ENCODE measurements at places on chromosomes 1 and 21.

DNA sequence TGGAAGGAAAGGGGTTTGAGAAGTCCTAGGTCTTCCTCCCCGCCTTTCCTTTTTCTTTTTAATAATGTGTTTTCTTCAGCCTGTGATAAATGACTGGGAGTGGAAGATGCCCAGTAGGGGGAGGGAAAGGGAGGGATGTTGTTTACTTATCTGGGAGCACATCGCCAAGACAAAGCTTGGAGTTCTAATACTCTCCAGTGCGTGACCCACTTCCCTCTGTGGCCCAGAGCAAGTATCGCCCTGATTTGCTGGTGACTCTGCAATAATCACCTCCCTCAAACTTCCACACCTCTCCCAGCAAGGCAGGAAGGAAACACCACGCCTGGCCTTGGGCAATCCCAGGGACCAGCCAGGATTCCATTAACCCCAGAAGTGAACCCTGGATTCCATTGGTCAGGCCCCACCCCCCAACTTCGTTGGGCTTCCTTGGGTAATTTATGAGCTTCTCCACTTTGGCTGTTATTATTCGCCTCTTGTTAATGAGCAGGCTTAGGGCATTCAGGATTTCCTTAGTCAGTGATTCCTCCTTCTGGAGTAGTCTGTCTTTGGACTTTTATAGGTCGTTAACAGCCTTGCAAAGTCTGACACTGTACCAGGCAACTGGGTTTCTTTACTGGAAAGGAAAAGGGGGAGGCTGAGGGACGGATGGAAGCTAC lies 24.3 kb upstream of the GRHL3 start:
- peak; percentile 86 for DNase-seq

- no peak for DNase-seq
Observed at GRCh38 chr1:203765029-203765837, at the start of gene LAX1. Gene LAX1, plus strand, starts transcription at chr1:203765183. Its CDS starts 383 bp downstream, at chr1:203765566.

DNA sequence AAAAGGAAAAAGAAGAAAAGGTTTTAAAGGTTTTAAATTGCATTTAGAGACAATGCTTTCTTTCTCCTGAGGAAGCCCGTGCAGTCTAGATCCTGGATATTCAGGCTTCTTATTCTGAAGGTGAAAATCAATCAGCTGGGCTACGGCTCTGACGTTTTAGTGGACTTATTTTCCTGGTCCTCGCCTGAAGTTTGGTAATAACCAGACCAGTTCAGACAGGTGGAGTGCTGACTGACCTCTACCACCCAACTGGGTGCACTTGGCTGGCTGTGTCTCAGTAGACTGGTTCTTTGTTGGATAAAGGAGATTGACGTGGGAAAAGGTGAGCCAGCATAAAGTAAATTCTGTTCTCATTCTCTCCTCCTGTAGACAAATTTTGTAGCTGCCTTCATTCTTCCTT lies 7.2 kb upstream of the ATP1A1 start:
- no peak for DNase-seq

GRCh38 chr1:184574588-184574987 lies 180.1 kb downstream of the EDEM3 start:
- no peak for DNase-seq

GRCh38 chr1:78737241-78737640 lies 87.6 kb downstream of the IFI44 start:
- no peak for DNase-seq

DNA sequence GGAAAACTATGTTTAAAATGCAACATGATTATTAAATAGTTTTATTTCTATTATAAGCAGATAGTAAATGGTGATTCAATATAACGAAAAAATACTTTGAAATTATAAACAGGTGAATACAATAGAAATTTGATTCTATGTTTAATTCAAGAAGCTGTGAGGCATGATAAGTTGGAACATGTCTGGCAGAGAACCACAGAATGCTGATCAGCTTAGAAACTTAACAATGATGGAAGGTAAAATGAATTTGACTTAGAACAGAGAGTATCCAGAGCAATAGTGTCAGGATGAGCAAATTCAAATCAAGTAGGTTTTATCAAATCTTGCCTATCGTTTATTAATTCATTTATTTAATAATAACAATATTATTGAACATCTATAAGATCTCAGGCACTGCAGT lies 83.4 kb upstream of the ADGRL4 start:
- no peak for DNase-seq

DNA sequence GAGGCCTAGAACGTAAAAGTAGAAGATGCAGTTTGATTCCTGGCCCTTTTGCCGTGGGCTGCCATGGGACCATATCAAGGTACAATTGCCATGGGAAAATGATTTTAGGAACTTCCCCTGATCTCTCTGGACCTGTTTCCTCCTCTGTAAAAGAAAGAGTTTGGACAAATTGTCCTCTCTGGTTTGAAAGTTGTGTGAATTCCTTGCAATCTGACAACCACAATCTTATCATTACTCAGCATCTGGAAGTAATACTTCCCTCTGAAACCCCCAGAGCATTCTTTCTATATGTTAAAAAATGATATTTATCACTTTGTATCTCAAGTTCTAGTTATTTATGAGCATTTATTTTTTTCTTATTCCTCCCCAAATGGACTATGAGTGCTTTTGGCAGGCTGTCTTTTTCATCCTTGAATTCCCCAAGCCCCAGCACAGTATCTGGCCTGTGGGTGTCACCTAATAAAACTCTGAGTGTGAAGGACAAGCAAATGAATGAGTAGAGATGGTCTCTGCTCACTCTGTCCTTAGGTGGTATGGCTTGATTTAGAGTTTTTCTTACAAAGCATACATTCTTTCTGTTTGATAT lies 181.1 kb downstream of the DYRK1A start:
- DNase-seq, result no peak

DNA sequence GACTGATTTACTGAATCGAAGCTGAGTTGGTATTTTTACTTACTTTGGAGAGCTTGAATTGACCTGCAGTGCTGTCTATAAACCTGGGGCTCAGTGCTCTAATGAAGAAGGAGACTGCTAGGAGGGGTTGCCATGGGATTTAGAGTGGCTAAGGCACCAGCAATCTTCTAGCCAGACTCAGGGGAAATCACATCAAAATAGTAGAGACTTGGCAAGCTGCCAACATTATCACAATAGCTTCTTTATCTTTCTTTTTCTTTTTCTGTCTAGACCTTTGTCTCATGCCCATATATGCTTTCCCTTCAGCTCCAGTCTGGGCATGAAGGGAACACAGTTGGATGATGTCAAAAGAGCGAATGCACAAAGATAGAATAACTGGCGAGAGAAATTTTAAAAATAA lies 301.1 kb upstream of the DPYD start:
- no peak for DNase-seq

DNA sequence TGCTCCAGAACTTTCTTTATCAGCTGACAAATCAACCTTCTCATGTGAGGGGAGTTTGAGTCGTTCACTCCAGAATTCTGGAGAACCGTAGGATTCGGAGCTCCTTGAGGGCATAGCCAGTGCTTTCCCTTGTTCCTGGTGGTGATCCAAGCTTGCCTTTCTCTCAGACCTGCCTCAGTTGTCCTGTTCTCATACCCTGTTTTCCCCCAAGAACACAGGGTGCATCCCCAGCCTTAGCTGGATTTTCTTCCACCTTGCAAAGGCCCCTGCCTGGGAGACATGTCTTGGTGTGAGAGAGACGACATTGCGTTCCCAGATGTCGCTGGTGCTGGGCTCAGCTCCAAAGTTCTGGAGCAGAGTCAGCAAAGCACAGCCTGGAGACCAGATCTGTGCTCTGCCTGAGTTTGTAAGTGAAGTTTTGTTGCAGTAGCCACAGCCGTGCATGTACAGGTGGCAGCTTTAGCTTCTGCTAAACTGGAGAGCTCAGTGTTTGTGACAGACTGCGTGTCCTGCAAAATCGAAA lies 40.0 kb downstream of the ABCG1 start:
- no peak for DNase-seq

DNA sequence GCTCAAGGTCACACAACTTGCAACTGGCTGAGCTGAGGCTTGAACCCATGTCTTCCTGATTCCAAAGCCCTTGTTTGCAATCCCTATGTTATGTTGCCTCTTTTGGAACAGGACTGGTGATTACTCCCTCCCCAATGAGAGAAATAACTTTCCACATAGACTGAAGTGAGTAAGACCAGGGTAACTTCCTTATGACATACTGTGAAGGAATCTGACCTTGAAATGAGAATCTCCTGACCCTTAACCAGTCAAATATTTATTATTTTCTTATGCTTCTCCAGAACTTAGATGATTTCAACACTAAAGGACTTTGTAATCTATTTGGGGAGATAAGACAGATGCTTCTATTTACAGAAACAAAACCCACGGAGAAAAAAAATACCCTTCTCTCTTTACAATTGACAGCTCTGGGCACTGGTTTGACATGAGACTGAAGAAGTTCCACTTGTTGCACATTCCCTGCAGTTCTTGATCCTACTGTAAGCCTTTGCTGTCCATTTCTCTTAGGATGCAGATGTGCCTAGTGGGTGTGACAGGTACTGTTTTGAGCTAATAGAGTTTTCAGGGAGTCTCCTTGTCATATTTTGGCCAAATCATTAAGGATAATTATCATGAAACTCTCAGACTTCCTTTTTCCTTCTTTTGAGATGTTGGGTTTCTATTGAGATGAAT lies 3.9 kb upstream of the RPTN start:
- DNase-seq, result peak; percentile 85

- no peak for DNase-seq
Observed at GRCh38 chr1:151132335-151133017, 14.0 kb downstream of the SEMA6C start.

GRCh38 chr1:212237651-212238050 lies 47.6 kb upstream of the PPP2R5A start:
- DNase-seq, result peak; percentile 23

GRCh38 chr1:87024936-87025540 lies 110.6 kb downstream of the HS2ST1 start:
- peak; percentile 9 for DNase-seq

GRCh38 chr1:248714248-248714647 lies 11.7 kb upstream of the OR14I1 start:
- DNase-seq, result no peak

- no peak for DNase-seq
Observed at GRCh38 chr1:41769068-41769467, 149.7 kb downstream of the HIVEP3 start.

GRCh38 chr1:248618878-248619277 lies 16.0 kb downstream of the OR2T11 start:
- peak; percentile 2 for DNase-seq

DNA sequence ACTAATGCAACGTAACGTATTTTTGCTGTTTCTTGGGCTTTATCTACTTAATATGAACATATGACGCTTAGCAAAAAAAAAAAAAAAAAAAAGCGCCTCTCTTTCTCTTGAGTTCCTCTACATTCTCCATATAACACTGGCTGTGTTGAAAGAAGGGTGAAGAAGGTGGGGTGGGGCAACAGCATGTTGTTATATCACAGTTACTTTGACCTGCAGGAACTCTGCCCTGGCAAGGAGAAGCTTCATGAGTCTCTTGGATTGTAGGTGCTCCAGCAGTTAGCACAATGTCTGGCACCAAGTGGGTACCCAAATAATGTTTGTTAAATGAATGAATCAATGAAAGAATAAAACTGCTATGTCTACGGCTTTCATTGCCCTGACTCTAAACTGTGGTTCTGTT lies 162.6 kb downstream of the ATG4C start:
- no peak for DNase-seq

GRCh38 chr1:157369808-157370521 lies 182.3 kb downstream of the FCRL5 start:
- DNase-seq, result peak; percentile 73

GRCh38 chr1:176540428-176540827 lies 77.5 kb downstream of the PAPPA2 start:
- no peak for DNase-seq

DNA sequence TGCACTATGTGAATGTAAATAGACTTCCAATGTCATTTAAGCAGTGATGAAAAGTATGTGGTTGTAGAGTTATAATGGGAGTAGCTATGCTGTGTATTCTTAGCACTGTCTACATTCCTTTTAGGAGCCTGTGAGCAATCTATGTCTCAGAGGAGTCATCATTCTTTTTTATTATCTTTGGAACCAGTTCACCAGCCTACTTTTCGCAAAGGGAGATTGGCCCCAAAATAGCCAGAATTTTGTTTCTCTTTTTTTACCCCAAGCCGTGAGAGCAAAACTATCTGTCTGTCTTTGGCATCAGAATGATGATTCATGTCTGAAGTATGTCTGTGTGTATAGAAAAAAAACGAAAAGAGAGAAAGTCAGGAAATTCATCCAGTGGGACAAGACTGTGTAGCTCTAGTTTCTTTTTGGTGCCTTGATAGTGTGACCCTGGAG lies 44.2 kb downstream of the OSBPL9 start:
- peak; percentile 93 for DNase-seq

GRCh38 chr1:22123071-22123390 lies 19.9 kb downstream of the WNT4 start:
- no peak for DNase-seq

DNA sequence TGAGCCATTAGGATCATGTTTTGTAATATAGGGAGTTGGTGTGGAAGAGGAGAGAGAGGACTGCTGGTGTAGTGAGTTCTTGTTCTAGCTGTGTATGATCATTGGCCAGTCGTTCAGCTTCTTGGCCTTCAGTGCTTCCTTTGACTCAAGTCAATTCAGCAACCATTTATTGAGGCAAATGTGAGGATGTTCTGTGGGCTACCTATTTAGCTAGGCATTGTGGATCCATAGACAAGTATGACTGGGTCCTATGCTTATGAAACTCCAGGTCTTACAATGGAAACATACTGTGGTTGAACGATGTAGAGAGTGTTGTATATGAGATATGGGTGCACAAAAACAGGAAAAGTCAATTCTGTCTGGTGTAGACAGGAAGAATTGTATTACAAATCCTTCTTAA lies 41.7 kb downstream of the NFIA start:
- no peak for DNase-seq

GRCh38 chr1:39679821-39680220 lies 7.9 kb upstream of the NT5C1A start:
- peak; percentile 37 for DNase-seq

DNA sequence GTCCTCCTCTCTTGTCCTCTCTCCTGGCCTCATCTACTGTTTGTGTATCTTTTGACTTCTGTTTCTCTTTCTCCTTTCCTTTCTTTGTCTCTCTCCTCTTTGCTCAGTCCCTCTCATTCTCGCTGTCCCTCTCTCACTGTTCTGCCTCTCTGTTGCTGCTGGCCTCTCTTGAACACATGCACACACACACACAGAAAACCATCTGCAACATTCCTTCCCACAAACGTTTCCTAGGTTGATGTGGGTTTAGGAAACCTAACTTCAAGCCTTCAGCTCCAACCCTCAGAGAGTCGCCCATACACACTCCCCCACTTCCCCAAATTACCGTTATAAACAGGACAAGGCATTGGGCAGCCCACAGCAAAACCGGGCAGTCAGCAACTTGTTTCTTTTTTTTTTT lies 10.9 kb upstream of the SSBP3 start:
- DNase-seq, result no peak

DNA sequence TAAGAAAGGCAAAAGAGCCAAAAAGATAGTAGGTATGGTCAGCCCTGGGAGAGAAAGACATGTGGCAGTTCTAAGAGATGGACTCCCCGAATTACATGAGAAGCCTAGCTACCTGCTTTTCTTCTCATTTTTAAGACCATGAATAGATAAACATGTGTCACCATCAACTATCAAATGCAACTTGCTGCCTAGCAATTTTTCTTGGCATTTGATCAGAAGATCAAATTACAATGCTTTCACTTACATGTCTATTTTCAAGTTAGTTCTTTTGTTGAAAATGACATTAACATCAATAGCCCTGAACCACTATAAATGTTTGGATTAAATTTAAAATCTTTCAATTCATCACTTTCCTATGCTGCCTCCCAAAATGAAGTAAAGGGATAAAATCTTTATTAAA lies 212.3 kb downstream of the HHIPL2 start:
- peak; percentile 42 for DNase-seq
